ENCODE measurements at places on chromosomes 5 and 9.

- no peak for DNase-seq
Measured at GRCh38 chr9:88218726-88219125, 80.5 kb upstream of the SPATA31C2 start.

DNA sequence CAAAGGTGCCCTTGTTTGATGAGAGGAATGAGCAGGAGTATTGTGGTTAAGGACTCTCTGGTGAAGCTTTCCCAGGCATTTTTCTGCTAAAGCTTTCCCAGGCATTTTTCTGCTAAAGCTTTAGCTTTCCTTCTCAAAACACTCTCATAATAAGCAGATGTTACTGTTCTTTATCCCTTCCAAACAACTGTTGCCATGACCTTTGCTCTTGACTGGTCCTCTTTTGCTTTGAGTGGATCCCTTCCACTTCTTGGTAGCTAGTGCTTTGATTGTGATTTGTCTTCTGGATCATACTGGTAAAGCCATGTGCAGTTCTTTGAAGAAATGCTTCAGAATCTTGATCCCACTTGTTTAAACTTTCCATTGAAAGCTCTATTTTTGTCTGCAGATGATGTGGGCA lies 85.8 kb downstream of the GPBP1 start:
- no peak for DNase-seq

DNA sequence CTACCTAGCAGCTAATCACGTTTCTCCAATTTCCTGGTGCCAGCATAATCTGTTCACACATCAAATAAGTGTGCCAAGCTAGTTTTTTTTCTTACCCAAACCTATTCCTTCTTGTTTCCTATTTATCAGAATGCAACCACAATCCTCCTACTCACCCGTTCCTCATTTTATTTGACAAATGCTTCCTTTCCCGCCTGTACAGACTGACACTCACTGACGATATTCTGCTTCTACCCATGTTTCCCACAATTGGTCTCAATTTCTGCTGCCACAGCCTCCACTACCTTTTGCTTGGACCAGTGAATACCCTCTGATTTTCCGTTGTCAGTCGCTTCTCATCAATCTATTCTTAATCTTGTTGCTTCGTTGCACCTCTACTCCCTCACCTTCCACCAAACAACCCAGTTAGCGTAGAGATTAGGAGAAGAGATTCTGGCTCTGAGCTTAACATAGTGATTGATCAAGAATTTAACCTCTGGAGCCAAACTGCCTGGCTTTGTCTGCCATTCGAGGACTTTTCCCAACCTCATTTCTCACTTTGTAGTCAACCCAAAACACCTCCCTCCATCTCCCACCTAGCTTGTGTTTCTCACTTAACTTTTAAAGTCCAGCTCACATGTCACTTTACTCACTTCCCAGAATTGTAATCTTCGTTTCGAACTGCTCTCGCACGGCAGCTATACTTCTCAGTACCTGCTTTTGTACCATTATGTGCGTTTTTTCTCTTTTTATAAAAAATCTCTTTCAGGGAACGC lies 729 bp upstream of the TMEM38B start:
- no peak for DNase-seq

- DNase-seq = no peak
Measured at GRCh38 chr5:54579591-54580295, 62.2 kb downstream of the SNX18 start.

GRCh38 chr5:139390639-139391569 lies 1.2 kb upstream of the MZB1 start:
- no peak for DNase-seq
